ENCODE measurements at places on chromosomes 4 and X.

DNA sequence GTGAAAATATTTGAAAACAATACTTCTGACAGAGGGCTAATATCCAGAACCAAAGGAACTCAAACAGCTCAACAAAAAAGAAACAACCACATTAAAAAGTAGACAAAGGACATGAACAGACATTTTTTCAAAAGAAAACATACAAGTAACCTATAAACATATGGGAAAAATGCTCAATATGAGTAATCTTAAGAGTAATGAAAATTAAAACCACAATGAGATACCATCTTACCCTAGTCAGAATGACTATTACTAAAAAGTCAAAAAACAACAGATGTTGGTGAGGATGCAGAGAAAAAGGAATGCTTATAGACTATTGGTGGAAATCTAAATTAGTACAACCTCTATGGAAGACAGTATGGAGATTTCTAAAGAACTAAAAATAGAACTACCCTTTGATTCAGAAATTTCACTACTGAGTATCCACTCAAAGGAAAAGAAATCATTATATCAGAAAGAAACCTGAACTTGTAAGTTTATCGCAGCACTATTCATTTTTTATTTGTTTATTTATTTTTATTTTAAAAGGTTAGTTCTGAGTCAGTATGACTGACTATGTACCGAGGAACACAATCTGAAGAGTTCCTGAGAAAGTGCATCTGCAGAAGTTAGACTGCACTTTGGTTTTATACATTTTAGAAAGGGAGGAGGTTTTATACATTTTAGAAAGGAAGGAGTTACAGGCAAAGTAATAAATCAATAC lies 231.3 kb downstream of the INPP4B start:
- no peak for DNase-seq

- DNase-seq, result no peak
Observed at GRCh38 chr4:19486400-19486799, 765.3 kb upstream of the SLIT2 start.

DNA sequence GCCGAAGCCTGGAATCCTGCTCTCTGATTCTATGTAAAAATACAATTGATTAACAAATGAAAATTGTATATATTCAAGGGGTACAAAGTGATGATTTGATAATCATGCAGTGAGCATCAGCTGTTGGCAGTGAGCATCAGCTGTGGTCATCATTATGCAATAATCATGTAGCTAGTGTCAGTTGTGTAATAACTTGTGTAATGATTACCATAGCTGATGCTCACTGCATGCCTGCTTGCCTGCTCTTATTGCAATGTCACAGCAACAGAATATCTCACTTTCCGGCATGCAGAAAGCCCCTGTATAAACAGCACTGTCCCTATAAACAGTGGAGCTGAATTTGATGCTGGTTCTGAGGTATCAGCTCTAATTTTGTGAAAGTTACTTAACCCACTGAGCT lies 46.8 kb downstream of the SULT1B1 start:
- no peak for DNase-seq

GRCh38 chr4:134666640-134667039 lies 465.1 kb upstream of the PABPC4L start:
- DNase-seq, result no peak

- no peak for DNase-seq
Observed at GRCh38 chr4:48970471-48970921, 15.6 kb upstream of the CWH43 start.

GRCh38 chr4:119300101-119300978 lies 21.6 kb downstream of the FABP2 start:
- peak; percentile 93 for DNase-seq

GRCh38 chr4:12375805-12376204 lies 947.1 kb upstream of the HS3ST1 start:
- DNase-seq, result no peak

DNA sequence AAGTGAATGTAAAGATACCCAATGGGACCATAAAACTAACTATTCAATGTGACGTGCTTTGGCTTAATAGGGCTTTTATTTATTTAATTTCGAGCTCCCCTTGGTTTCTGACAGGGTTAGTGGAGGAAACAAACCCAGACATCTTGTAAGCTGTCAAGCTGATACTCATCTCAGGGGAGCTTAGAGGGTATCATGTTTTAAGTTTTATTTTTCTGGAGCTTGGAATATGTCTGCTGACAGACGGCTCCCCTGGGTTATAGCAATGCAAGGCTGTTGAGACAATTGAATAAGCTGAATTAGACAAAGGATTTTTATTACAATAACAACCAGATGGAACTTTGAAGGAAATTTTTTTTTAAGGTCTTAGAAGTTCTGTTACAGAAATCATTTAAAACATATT lies 456.5 kb downstream of the IL1RAPL1 start:
- DNase-seq, result no peak

DNA sequence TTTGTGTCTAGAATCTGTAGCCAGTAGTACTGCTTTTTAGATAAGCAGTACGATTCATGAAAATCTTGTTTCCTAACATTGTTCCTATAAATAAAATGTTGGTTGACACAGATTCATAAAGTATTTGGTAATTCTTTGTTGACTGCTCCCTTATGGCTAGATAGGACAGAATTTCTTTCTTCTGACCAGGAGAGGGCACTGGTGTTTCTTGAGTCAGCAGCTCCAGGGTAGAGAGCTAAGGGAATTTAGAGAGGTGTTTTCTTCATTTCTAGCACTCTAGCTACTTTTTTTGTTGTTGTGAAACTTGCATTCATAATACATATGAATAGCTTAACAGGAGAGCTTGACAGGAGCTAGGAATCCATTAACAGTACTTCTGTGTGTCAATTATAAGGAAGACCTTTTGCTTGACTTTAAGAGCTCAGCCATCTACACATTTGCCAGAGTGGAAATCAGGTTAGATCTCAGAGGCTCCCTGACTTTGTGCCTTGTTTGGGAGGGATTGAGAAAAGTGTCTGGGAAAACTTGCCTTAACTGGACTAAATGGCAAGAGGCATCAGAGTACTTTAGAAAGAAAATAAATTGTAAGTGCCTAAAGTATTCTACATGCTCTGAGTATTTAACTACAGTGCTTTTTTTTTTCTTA lies 756.1 kb downstream of the SH3BGRL start:
- no peak for DNase-seq

DNA sequence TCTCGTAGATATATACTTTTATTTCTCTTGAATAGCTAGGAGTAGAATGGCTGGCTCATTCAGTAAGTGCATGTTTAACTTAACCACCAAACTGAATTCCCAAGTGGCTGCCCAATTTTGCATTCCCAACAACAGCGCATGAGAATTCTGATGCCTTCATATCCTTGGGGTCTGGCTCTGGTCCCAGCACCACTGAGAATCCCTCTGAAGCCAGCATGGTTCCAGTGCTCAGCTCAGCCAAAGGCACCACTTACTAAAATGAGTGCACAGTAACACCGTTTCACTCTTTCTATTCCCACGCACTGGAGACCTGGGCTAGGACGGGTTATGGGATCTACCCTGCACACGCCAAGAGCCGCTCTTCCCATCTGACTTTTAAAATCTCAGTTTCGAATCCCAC lies 60.4 kb downstream of the CASP3 start:
- no peak for DNase-seq

DNA sequence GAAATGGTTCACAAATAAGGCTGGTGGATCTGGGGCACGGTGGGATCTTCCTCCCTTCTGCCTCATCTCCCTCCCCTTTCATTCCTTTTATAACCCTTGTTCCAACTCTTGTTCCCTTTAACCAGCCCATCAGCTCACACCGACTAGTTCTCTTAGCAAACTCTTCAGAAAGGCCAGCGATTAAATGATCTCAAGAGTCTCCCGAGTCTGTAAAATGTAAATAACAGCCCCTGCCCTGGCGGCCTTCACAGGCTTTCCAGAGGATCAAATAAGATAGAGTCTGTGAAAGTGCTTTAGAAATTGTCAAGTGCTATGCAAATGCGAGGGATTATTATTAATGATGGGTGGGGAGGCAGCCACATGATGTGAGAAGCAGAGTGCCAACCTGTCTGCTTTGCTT lies 27.1 kb downstream of the TSC22D3 start:
- no peak for DNase-seq

DNA sequence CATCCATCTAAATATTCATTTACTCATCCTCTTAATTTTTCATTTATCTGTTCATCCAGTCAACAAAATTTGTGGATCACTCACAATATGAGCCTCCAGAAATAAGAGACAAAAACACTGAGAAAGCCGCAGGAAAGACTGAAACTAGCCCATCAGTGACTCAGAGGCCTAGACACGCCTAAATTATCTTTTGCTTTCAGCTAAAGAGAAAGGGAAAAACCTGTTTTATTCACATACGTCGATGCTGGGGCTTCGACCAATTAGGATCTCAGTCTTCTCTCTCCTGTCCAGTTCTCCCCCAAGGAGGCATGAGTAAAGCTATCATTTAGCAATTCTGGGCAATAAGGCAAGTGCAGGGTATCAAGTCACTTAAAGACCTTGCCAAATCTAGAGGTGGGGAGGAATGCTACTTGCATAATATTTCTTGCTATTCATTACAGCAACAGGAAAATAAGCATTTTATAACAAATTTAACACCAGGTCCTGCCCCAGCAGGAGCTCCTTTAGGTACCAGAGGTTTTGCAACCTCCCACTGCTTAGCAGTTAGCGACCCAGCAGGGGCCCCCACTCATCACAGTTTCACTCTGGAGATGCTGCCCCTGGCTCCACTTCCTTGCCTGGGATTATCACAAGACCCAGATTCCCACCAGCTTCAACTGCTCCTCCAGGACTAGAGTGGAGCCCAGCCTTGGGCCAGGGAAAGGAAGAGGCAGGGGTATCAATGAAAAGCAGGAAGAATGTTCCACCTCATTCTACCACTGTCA lies 30.1 kb upstream of the TMEM154 start:
- no peak for DNase-seq

DNA sequence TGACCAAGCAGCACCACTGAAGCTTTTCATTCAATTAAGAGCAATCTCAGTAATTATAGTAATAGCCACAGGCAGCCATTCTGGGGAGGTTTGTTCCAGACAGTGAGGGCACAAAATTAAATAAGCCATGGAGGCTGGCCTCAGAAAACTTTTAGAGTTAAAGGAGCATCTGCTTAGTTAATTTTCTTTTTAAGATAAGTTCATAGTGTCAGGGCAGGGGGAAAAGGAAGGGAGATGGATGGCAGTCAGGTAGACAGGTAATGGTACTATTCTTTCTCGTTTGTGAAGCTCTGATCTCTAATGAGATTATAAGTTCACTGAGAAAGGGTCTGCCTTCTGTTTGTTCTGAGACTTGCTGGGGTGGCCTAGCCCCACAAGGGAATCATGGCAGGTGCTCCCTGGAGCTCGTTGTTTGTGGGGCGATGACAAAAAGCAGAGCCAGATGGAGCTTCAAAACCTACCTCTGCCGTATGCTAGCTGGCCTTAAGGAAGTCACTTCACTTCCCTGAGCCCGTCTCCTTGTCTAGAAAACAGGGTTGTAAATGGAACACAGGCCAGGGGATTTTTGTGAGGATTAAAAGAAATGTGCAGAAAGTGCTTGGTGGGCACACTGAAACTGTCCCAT lies 44.6 kb upstream of the FGFBP2 start:
- no peak for DNase-seq

GRCh38 chr4:128528793-128529553 lies 241.4 kb upstream of the PGRMC2 start:
- no peak for DNase-seq

DNA sequence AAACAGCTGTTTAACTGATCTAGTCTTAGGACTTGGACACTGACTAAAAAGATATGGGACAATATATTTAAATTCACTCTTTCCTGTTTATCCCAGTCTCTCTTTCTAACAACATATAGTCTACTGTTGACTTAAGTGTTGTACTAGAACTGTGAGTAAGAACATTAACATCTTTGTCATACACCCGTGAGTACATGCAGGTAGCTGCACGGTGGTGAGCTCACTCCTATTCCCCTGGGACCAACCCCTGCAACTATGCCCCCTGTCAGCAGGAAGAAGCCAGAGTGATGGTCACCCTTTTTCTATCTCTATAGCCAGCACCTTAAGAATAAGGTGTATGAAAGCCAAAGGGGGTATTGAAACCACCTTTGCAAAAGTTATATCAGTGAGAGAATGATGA lies 17.6 kb downstream of the TBL1X start:
- DNase-seq, result no peak

Data from tibial artery (tissue), 4 donors.